ENCODE measurements at places on chromosomes 1 and 21. TPM values are rescaled to one million over a fixed set of nuclear protein-coding genes. Genes with fewer than 3 reads are reported as not detected.

Gene S100A1
- not detected for total RNA-seq

Gene PUM1
- total RNA-seq: 151 TPM

Gene SELENBP1
- total RNA-seq: not detected

Gene PDE4DIP
- total RNA-seq: 37.0 TPM

Gene ATAD3A
- total RNA-seq: 42.5 TPM

Gene GUCA2B
- not detected for total RNA-seq

Gene NT5C1A
- 0.30 TPM for total RNA-seq

Gene HES2
- not detected for total RNA-seq

- peak; percentile 79 for DNase-seq
These were observed 32.7 kb upstream of the WASF2 start for GRCh38 chr1:27522432-27523336.

DNA sequence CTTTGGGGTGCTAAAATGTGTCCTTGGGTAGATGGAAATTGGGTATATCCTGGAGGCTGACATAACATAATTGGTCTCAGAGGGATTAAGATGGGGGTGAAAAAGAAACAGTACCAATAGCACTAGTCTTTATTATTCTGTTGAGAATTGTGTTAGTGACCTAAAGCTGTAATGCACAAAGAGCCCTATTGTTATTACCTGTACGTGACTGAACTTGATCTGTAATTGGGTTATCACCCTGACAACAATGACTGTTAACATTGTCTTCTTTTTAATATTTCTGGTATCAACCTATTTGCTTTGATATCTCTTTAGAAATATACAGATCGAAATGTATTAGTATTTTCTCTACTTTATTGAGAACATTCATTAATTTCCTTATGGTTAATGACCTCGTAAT lies 147.6 kb downstream of the NEK7 start:
- no peak for DNase-seq

GRCh38 chr1:182217967-182218366 lies 156.5 kb upstream of the ZNF648 start:
- DNase-seq: no peak

DNA sequence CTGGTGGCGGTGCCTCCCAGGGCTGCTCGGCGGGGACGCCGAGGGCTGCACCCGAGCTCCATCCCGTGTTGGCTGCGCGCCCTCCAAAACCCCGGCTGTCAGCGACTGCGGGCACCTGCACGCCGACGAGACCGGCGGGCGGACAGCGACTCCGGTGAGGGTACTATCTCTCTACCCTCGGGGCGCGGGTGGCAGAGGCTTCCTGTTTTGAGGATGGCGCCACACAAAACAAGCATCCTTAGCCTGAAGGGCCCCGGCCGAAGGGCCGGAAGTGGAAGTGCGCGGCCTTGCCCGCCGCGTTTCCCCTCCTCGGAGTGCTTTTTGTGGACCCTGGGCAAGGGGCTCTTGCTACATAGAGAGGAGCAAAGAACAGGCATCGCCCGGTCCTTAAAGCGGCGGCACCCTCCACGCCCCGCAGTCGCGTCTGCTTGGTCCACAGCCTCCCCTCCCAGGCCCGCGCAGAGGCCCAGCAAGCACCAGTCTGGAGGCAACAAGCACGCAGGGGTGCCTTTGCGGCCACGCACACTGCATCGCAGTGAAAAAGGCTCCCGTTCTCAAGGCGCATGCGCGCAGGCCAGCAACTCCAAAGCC lies 561 bp upstream of the COQ8A start:
- no peak for DNase-seq

GRCh38 chr1:30135698-30136097 lies 587.7 kb downstream of the MATN1 start:
- no peak for DNase-seq

GRCh38 chr1:41474490-41475271 lies 9.8 kb downstream of the EDN2 start:
- DNase-seq: no peak

DNA sequence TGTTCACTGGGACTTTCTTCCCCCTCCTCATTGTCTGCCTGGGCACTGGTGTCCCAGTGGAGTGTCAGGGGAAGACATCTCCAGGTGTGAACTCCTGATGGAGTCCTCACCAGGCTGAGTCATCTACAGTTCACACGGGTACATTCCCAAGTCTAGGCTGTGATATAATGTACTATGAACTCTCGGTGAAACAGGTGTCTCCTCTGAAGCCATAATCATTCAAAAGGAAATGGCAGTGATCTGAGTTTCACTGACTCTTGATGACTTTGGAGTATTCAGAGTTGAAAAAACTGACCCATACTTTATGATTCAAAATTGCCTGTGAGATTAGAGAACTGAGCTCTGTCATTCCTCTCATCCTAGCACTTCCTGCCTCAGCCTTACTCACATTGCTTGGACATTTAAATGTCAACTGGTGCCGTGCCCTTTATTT lies 9.1 kb downstream of the LAMC2 start:
- DNase-seq: no peak

- DNase-seq: no peak
These were observed 430.5 kb downstream of the MRPL39 start for GRCh38 chr21:25176637-25177412.

GRCh38 chr1:99598738-99599411 lies 47.0 kb upstream of the PALMD start:
- no peak for DNase-seq

- no peak for DNase-seq
These were observed 22.4 kb downstream of the CHI3L2 start for GRCh38 chr1:111249960-111250359.

DNA sequence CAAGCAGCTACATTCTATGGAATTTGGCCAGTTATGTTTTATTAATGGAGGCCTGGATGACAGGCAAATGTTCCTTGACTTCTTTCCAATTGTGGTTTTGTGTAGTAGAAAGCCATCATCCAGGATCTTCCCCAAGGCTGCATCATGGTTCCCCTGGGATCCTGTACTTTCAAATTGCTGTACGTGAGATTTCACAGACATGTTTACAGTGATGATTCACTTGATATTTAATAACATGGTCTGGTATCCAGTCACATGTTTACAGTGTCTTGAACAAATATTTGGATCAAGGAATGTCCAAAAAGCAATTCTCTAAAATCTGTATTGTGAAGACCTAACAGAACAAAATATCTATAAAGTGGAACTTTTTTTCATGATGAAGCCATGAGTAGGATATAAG lies 68.3 kb upstream of the ST6GALNAC3 start:
- DNase-seq: no peak

GRCh38 chr1:205301205-205301821 lies 20.2 kb downstream of the NUAK2 start:
- no peak for DNase-seq

- no peak for DNase-seq
These were observed 3.0 kb downstream of the BRDT start for GRCh38 chr1:91952187-91952586.

GRCh38 chr1:84165601-84166000 lies 21.5 kb downstream of the PRKACB start:
- no peak for DNase-seq

GRCh38 chr21:36236052-36236730 lies 79.6 kb downstream of the DOP1B start:
- no peak for DNase-seq

- no peak for DNase-seq
These were observed 315.0 kb upstream of the NRIP1 start for GRCh38 chr21:15379776-15380175.

GRCh38 chr1:84834419-84835064 lies 58.5 kb downstream of the LPAR3 start:
- DNase-seq: no peak
